ENCODE measurements at places on chromosomes 3 and 15.

DNA sequence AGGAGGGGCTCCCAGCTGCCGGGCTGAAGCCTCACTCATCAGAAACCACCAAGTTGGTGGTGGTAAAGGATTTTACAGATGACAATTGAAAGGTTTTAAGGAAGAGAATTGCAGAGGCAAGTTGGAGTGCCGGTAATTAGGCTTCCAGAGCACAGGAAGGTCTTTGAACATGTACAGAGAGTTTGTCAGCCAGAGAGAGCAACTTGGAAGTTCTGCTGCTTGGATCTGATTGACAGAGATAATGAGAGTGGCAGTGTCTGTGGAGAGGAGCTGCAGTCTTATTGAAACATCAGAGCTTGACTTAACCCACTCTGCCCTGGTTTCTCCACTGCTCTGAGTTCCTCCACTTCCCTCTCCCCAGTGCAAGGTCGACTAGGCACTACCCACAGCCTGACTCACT lies 448.6 kb downstream of the EPHB1 start:
- DNase-seq: no peak

- DNase-seq: no peak
Observed at GRCh38 chr3:106425026-106425425, 556.2 kb upstream of the CBLB start.

DNA sequence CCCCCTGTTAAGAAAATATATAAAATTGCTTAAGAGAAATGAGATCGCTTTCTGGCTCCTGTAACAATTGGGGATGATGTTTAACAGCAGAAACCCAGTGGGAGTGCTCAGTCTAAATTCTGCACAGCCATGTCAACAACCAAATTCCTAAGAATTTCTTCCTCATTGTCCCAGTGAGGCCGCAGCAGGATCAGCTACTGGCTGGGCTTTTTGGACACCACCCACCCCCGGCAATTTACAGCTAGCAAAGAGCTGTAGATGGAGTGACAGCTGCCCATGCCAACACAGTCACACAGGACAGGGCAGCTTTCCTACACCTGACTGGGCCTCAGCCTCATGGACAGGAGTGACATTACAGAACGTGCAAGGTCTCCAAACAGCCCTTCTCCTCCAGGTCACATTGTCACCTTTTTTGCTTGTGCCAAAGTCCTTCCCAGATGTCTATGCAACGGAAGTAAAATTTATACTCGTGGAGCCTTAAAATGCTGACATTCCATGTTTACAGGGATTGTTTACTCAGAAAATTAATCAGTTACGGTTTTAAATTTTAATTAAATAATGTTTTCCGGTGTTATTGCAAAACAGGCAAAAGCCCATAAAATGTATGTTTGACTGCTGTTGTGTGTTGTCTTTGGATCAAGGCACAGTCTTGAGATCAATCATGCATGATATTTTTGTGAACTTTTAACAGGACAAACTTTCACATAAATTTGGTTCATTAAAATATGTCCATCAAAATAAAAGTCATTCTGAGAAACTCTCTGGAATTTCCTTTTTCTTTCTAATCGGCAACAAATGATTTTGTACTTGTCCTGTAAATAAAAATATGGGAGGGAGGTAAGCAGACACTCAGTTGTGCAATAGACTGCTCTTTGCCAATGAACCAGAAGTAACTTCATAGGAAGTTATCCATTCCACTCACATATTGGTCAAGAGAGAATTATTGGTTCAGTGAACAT lies 943.2 kb downstream of the MCTP2 start:
- DNase-seq: no peak

DNA sequence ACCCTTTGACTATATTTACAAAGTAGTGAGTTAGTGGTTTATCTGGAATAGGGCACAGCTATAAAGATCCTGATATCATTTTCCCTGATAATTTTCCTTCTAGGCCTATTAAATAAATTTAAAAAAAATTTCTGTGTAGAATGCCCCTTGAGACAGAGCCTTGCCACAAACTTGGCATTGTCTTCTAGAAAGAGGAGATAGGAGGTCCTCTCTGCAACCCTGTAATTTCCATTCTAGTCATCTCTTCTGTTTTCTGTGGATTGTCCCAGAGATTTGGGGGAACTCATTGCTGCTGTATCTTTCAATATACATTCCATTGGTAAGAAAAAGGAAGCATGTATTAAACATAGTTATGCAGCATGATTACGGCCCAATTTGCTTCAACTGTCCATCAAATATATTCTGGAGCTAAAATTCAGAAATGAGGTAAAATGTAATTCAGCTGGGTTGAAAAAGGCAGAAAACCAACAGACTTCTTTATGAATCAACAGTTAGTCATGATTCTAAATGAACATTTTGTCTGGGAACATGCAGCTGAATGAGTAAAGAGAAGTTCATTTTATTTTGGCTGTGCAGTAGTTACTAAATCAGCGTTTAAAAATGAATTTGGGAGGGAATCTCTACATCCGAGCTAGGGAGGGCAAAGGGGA lies 401.1 kb downstream of the NAALADL2 start:
- no peak for DNase-seq

DNA sequence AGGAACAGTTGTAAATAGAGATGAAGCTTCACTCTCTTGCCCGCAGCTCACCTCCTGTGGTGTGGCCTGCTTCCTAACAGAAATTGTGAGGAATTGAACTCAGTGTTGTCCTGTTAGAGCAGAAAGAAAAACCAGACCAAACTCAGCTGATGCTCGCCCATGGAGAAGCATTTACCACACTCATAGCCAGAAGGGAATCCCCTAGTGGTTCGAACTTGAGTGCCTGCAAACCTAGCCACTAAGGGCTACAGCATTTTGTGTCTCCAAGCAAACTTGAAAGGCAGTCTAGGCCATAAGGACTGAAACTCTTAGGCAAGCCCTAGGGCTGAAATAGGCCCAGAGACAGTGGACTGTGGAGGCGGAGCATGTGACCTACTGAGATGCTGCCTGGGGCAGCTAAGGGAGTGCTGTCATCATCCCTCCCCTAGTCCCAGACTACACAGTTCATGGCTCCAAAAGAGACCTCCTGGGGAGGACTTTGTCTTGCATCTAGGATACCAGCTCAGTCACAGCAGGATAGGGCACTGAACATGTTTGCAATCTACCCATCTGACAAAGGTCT lies 44.5 kb upstream of the MCTP2 start:
- no peak for DNase-seq
